ENCODE measurements at places on chromosomes 2 and 18. TPM values are rescaled to one million over a fixed set of nuclear protein-coding genes. Genes with fewer than 3 reads are reported as not detected.

- no peak for DNase-seq
These were observed 673 bp downstream of the PCBP1 start for GRCh38 chr2:70087702-70088597.

- peak; percentile 24 for DNase-seq
These were observed 571 bp downstream of the EEF1B2 start for GRCh38 chr2:206160125-206160806.

DNA sequence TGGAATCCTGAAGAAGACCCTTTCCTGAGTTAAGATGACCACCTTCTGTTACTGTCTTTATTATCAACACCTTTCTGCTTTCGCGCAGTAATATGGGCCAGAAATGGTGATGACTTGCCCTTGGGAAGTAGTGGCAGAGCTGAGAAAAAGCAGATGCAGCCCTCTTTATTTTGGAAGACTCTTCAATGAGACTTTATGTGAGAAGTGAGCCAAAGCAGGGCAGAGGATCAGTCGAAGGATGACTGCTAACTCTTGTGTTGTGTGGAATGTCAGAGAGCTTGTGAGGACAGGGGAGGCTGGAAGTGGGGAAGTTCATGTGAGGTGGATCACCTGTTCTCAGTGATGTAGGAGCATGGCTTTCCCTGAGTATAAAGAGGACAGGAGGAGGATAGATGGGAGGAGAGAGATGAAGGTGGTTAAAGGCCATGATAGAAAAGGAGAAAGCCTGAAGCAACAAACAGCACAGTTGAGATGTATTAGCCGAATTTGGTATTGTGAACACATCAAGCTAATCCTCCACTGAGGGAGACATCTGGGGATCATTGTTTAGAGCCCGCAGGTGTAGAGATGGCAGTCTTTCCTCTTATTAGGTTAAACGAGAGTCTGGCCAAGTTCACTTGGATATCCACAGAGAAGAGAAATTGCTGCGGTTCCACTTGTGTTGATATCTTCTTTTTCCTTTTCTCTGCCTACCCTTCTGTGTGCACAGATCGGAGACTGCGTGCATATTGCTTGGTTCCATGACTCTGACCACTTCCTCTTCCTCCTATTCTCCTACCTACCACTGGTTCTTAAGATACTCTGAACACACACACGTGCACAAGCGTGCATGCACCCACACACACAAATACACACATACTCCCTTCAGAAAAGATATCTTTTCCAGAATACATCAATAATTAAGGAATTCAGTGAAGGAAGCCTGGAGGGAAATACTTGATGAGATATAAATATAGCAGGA is 67.4 kb downstream of the SLC9A2 start:
- no peak for DNase-seq

GRCh38 chr18:29488617-29489016 is 1311.7 kb upstream of the CDH2 start:
- no peak for DNase-seq

GRCh38 chr2:2016651-2017311 is 272.5 kb upstream of the PXDN start:
- DNase-seq: no peak

DNA sequence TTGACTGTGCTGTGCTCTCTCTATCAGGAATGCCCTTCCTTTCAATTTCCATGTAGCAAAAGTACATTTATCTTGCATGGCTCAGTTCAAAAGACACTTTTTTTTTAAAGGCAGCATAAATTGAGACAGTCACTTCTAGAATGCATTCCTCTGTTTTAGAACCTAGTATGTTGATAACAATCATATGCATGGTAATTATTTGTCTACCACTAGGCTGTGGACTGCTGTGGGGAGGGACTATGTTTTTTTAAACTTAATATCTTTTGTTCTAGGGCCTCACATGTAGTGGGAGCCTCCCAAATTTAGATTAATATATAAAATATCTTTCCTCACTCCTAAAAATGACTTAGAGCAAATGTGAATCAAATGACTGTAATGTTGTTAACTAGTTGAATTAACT is 269.9 kb downstream of the MEIS1 start:
- no peak for DNase-seq

- DNase-seq: no peak
These were observed 36.7 kb downstream of the KIAA2012 start for GRCh38 chr2:202109737-202110184.

DNA sequence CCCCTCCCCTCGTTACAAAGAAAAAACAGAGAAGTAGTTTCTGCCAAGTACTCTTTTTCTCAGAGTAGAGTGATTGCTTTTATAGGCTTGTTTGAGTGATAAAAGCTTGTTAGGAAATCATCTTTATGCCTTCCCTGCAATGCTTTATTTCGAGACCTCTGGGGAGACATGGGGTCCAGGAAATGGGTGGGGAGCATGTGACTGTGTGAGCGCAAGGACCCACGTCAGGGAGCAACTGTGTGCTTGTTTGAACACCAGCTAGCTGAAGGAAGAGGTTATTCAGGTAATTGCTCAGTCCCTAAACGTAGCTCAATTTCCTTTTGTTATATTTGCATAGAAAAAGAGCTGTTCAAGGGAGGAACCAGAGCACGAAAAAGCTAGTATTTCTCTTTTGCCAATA is 187.3 kb downstream of the FAM210A start:
- no peak for DNase-seq

- DNase-seq: no peak
These were observed 126.7 kb downstream of the TWIST2 start for GRCh38 chr2:238974501-238975166.

DNA sequence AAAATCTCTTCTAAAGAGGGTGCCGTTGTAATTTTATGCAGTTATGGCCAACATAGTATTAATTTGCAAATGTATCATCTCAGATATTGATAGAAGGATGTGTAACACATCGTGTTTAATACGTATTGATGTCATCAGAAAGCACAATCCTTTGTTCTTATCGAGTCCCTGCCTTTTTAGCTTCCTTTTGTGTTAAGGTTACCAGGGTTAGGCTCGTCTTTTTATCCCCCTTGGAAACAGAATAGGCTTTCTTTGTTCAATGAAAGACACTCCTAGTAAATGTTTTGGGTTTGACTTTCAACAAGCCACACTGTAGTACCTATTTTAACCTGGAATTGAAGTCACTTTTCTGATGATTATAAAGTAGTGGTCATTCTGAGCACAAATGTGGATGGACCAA is 136.2 kb downstream of the WDR7 start:
- no peak for DNase-seq

DNA sequence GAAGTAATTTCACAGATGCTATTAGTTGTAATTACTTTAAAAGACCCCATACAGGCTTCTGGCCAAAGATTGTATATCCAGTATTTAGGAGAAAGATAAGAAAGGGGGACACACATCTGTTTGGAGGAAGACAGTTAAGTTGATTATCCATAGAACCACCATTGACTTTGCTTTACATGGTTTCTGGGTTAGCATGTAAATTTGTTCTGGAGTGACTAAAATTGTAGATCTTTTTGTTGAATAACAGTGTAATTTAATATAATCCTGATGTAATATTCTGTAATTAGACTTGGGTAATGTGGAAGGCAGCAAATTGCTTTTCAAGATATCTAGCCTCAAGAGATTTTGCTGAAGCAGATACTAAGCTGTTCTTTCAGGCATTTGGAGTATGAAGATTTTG is 17.2 kb downstream of the COMMD1 start:
- DNase-seq: no peak

- no peak for DNase-seq
These were observed 767.7 kb downstream of the TSN start for GRCh38 chr2:122523143-122523542.

DNA sequence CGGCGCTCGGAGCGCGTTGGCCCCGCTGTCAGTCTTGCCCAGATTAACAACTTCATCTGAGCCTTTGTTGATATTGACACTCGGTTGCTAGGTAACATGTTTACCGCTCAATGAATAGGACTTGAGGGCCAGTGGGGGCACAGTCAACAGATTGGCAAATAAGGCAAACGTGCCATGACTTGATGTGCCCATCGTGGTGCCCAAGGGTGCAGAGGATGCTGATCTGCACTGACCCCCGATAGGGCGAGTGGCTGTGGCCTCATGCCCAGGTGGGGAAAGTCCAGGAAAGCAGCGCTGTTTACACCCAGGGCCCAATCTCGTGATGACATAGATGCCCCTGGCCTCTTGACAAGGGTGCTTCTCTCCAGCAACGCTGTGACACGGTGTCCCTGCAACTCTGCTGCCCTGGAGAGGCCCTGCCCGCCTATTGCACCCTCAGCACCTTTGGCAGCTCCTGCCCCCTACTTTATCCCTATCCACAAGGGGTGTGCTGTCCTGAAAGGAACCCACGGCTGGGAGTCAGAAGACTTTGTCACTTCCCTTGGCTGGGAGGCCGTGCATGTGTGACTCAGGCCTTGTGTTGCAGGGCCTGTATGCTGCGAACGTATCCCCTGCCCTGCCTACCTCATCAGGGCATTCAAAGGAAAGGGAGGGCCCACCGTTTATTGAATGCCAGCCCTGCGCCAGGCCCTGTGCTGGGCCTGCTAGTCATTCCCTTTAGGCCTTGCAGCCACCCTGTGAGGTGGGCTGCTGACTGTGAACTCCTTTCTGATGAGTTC is 158.0 kb downstream of the INHBB start:
- DNase-seq: no peak

DNA sequence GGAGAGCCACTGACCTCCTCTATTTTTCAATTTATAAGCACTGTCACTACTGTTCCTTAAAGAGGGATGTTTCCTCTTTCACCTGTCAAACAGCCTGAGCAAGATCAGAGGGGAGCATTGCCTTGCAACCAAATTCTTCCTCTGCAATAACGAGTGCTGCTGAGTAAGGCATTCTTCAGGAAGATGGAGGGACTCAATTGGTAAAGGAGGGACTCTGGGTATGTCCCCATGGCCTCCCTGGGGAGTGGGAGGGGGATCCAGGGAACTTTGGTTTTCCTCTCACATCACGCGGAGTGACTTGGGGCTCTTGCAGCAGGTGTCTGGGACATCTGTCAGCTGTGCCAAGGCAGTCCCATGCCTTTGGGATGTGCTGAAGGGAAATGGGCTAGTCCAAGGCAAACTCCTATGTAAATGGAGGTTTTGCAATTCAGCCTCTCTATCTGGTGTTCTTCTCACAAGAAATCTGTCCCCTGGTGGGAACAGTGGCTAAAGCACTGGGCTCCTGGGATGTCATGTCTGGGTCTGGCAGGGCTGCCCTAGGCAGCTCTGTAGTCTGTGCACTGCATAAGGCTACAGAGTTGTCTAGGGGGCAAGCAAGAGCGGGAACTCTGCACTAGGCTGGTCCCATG is 14.4 kb upstream of the HES6 start:
- DNase-seq: no peak

DNA sequence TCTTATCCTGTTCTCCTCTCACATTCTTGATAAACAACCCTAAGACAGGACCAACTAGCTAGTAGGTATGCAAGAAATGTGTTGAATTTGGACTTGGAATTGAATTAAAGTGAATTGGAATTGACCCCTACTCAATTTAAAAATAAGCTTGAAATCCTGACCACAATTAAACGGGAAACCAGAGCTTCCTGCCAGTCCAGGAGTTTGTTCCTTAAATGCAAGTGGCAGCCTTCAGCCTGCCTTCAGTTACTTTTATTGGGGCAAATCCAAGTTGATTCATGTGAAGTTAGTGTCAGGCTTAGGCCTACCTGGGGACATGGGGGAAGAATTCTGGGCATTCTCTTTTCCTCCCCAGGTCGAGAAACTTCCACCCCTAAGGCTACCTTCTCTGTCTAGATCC is 457.6 kb downstream of the BCL11A start:
- DNase-seq: no peak

GRCh38 chr2:136081582-136082210 is 36.3 kb downstream of the CXCR4 start:
- DNase-seq: no peak

DNA sequence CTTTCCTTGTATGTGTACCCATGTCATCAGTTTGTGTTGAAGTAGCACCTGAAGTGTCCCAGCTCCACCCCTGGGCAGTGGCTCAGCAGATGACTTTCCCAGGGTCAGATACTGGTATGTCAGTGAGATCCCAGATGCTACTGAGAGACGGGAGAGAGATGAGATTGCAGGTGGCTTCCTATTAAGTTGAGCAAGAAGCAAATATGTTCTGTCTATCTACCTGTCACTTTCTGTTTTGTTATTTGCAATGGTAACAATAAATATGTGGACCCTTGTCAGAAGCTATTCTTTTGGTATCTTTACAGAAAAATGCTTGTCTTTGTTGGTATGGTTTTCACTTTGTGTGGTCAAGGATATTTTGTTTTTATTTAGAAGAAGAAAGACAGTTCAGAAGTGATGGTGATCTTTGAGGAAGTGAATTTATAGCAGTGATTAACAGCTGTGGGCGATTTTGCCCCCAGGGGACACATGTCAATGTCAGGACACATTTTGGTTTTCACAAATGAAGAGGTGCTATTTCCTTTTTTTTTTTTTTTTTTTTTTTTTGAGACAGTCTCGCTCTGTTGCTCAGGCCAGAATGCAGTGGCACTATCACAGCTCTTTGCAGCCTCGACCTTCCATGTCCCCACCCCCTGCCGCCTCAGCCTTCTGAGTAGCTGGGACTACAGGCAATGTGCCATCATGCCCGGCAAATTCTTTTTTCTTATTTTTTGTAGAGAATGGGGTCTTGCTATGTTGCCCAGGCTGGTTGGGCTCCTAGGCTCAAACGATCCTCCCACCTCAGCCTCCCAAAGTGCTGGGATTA is 21.4 kb downstream of the MGAT5 start:
- no peak for DNase-seq

- no peak for DNase-seq
These were observed 7.1 kb downstream of the TMEM247 start for GRCh38 chr2:46486436-46486835.

The CRYBA2 gene
- total RNA-seq: not detected

The DUSP19 gene
- total RNA-seq: 14.7 TPM

The ITGB6 gene
- under 0.01 TPM for total RNA-seq

The GRHL1 gene
- total RNA-seq: 4.9 TPM

The GCG gene
- 0.41 TPM for total RNA-seq

The ACOXL gene
- total RNA-seq: not detected

The EPHA4 gene
- total RNA-seq: 158 TPM

The SPC25 gene
- 5.3 TPM for total RNA-seq

The SERPINB5 gene
- total RNA-seq: under 0.01 TPM

The GALNT14 gene
- total RNA-seq: 10.2 TPM

The NDC80 gene
- total RNA-seq: 4.5 TPM
